Cerebellar nuclear complex (tissue), 1 donor: ENCODE measurements at places on chromosomes 13 and 19.

DNA sequence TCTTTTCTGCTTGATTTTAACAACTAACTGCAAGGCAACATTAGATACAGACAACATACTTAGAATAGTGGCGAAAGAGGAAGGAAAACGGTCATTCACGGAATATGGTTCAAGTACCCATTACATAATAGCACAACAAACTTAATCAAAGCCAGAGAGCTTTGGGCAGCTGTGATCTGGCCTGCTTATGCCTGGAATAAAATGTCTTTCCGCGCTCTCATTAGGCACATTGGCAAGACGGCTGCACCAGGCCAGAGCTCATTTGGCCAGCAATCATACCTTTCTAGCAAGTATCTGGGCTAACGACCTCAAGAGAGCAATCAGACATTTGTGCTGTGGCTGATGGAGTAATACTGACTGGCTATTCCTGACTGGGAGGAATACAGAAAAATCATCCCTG lies 112.8 kb downstream of the NALCN start:
- no peak for DNase-seq

GRCh38 chr19:35643255-35644205 lies 2.0 kb downstream of the ETV2 start:
- DNase-seq: no peak

DNA sequence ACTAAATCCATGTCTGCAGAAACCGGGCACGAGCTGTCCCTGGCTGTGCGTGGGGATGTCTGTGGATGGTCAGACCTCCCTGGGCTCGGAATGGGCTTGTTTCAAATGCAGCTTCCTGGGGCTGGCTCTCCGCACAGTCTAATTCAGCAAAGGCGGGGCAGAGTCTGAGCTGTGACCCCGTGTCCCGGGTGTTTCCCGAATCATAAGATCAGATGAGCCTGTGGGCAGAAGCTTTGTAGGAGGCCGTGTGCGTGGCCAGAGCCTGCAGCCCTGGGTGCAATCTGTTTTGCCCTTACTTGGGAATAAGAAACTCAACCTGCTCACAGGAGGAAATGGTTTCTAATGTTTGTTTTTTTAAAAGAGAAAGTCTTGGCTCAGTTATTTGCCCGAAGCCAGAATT lies 13.9 kb upstream of the GNA11 start:
- DNase-seq: no peak

- DNase-seq: no peak
Observed at GRCh38 chr19:51660975-51661600, 14.5 kb upstream of the SIGLEC14 start.

GRCh38 chr19:29777781-29778309 lies 33.9 kb upstream of the CCNE1 start:
- DNase-seq: no peak

DNA sequence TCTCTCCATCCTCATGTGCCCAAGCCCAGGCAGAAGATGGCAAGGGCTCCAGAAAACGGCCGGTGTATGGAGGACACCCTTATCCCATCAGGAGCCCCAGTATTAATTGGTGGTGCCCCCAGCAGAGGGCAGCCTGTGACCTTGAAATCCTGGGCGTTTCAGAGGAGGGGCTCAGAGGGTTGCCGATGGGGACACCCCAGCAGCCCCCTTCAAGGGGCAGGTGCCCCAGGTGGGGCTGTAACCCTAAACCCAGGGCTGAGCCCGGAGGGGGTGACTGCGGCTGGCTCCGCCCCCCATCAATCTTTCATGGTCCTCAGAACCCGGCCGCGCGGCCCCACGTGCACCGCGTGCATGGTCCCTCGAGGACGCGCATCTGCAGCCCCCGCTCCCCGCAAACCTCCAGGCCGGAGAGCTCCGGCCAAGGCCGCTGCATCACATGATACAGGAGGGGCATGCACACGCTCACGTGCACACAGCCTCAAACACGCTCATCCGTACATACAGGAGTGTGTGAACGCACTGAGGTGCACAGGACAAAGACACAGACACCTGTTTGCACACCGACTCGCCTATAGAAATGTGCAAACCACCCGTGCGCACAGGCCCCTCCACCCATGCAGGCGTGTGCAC lies 949 bp downstream of the RAB3A start:
- no peak for DNase-seq

- DNase-seq: no peak
Observed at GRCh38 chr19:39399668-39400050, 7.0 kb upstream of the ZFP36 start.

- no peak for DNase-seq
Observed at GRCh38 chr13:109366525-109366924, 419.9 kb downstream of the IRS2 start.

DNA sequence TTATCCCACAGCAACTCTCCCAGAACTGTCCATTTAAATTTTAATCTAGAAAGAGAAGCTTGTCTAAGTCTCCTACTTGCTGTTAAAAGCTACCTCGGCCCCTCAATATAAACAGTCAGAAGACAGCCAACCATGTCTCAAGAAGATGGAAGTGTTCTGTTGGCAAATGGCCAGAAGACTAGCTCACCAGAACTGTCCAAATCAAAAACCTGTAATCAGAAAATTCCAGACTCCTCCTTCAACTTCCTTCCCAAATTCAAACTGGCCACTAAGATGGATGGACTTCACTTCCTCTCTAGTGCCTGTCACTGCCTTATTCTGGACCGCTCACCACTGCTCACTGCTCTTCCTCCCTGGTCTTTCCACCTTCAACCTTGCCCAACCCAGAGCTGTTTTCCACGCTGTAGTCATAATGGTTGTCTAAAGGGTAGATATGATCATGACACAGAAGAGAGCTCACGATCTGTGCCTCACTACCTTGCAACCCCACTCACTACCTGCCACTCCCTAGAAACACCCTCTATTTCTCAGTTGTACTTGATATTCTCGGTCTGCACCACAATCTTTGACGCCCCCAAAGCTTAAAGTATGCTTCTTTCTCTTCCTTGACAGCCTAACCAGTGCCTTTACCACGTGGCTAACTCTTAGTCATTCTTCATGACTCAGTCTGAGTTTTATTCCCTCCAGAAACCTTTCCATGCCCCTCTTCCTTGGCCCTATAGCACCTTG lies 9.2 kb downstream of the FGF14 start:
- no peak for DNase-seq

GRCh38 chr13:98853771-98854221 lies 101.3 kb upstream of the SLC15A1 start:
- no peak for DNase-seq

GRCh38 chr13:72530471-72530870 lies 197.0 kb downstream of the MZT1 start:
- no peak for DNase-seq

DNA sequence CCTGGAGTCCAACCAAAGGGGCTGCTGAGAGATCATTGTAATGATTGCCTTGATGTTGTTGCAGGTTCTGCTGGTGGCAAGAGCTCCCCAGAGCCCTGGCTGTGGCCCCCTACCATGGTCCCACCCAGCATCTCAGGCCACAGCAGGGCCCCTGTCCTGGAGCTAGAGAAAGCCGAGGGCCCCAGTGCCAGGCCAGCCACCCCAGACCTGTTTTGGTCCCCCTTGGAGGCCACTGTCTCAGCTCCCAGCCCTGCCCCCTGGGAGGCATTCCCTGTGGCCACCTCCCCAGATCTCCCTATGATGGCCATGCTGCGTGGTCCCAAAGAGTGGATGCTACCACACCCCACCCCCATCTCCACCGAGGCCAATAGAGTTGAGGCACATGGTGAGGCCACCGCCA lies 15.5 kb downstream of the NCAN start:
- no peak for DNase-seq
